Posterior vena cava (tissue), 2 donors: ENCODE measurements at places on chromosomes 12 and 14. TPM values are rescaled to one million over a fixed set of nuclear protein-coding genes. Genes with fewer than 3 reads are reported as not detected.

The OSBPL8 gene
- total RNA-seq, result 72.7 TPM

The NINJ2 gene
- total RNA-seq, result 5.6 TPM

The TTC9 gene
- total RNA-seq, result 1.0 TPM

DNA sequence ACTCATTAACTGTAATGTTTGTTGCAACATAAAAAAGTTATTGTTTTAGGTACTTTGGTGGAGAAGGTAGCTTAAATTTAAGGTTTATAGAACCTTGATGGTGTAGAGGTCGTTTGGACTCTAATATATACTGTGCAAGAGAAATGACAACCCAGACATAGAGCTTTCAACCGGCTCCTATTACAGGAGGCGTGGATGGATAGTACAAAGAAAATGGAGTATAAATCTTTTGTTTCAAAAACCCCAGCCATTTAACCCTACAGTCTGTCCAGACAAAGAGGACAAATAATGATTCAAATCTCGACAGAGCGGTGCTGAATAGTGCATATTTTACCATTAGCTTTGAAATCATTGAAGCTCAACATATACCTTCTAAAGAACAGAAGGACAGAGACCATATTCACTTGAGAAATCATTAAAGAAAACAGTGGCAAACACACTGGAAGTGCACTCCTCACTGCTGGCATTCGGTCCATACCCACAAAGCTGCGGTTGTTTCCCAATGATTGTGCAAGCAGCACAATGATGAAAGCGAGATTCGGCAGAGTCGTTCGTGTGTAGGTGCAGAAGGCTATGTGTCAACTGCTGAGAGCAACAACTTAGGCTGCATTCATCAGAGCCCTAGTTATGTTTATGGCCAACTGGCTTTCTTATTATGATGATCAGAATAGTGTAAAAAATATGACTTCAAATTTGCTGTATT is 688.6 kb downstream of the NOVA1 start:
- no peak for DNase-seq

DNA sequence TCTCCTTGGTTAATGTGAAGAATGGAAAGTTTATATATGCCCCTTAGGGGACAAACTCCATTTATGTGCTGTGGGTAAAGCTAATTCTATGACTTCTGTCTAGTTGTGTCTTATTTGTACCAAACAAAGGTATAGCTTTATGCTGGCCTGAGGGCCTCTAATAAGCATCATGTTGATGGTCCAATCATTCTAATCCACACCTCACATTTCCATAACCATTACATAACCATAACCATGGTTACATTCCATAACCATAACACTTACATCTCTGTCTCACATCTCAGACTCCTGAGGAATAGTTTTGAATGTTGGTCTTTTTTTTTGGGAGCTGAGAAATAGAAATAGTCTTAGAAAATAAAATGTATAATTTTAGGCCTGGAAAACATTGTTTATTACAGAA is 1097.1 kb downstream of the FLRT2 start:
- no peak for DNase-seq
